ENCODE measurements at places on chromosomes 6 and 20.
A peak's percentile ranks its signal among the peaks of the same experiment; 100 is the strongest.

GRCh38 chr6:142325111-142325510 lies 23.3 kb downstream of the ADGRG6 start:
- DNase-seq: no peak

DNA sequence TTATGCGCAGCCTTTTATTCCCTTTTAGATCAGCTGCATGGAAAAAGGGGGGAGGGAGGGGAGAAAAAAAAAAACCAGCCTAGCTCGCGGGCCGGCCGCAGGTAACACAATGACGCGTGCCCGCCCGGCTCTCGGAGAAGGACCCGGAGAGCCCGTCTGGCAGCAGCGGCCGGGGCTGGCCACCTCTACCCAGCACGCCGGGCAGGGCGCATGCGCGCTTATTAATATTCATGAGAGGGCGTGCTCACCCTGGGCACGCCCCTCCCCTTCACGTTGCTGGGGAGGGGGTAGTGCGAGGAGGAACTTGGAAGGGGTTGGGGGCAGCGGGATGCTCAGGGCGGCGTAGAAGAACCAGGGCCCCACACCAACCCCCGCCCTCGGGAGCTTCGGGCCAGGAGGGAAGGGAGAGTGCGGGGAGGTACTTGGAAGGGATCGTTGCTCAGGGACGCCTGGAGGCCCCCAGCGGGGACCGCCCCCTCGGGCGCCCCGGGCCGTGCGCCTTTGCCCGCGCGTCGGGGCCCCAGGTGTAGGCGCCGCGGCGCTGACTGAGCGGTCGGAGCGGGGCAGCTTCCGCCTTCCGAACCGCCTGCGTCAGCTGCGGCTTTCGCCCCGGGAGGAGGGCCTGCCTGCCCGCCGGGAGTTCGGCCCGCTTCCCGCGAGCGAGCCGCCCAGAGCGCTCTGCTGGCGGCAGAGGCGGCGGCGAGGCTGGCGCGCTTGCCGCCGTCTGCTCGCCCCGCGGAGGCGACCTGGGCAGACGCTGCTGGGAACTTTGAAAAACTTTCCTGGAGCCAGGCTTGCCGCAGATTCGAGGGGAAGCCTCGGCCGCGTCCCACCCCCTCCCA lies at the start of gene JAG1:
Gene JAG1 (minus strand): TSS at position 158 of the 842 bp plus-strand sequence. CDS start 469 bp downstream, outside the sequence.
- DNase-seq: peak; percentile 78

DNA sequence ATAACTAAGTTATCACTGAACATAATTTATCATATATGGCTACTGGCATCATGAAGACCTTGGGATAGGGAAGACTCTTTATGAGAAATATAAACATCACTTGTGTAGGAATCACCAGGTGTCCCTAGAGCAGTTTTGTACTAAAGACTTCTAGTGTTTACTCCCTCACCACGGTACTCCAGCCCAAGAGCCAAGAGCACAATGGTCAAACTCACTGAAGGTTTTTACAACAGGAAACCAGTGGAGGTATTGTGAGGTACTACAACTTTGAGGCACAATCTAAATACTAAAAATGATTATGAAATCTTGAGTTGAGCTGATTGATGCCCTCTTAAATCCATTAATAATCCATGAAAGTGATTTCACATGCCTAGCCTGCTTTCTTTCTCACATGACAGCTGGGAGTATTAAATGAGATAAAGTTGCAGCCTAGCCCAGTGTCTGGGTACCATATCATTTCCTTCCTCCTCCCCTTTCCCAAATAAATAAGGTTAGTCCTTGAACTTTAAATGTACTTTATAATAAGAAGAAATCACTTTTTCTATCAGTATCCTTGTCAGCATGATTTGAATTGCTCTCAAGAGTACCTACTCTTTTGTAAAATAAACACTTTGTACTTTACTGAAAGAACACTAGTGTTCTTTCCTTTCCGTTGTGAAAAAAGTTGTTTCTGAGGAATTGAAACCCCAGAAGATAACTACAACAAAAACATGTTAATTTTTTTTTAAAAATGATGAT lies 26.5 kb downstream of the GLO1 start:
- no peak for DNase-seq

GRCh38 chr6:161104966-161105365 lies 113.4 kb downstream of the MAP3K4 start:
- DNase-seq: no peak

DNA sequence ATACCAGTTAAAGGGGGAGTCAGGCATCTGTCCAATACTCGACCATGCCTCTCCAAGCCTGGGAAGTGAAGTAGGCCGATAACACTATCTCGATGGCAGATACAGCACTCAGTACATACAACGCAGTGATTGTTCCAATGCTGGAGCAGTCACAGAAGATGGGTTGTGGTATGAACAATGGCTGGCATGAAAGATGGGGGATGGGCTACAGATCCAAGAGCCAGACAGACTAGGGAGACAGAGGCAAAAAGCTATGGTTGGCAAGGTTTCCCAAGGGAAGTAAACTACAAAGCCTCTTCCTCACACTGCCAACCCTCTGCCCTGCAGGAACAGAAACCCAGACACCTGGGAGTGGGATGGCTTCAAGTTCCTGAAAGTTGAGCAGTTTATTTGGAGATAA lies 19.2 kb downstream of the FKBP1A start:
- no peak for DNase-seq

DNA sequence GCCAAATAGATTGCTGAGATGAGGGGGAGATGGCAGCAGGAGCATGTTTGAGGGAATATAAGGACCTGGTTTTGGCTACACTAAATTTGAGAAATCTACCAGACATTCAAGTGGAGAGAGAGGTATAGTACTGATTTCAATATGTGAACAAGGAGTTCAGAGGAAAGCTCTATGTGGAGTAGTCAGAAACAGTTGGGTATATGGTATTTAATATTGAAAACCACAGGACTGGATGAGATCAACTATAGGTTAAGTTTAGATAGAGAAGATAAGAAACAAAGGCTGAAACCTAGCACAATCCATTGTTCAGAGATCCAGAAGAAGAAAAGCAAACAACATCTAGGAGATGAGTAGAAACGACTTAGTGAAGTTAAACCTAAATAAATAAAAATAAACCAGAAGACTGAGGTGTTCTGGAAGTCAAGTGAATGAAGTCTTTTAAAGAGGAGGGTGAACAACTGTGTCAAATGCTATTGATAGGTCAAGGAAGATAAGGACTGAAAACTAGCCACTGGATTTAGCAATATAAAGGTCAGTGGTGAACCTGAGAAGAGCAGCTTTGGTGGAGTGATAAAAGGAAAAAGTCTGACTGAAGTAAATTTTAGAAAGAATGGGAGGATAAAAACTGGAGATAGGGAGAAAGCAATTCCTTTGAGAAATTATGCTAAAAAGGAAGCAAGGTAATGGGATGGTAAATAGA lies 121.2 kb upstream of the RUNX2 start:
- no peak for DNase-seq

DNA sequence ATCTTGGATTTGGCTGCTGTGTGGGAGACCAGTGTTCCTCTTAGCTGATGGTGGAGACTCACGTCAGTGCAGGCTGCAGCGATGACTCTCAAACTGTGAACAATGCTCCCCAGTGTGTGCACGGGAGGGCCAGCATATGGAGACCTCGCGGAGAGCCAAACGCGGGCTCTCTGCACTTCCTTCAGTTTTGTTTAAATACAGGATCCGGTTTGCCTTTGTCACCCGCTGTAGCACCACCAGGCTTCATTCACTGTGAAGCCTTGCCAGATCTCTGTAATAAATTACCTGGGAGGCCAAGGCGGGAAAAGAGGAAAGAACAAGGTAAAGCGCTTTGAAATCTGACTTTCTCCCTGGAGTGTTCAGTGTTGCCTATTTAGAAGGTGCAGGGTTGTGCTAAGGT lies 30.7 kb upstream of the TMEM14A start:
- DNase-seq: no peak

GRCh38 chr6:11126876-11127275 lies 15.4 kb upstream of the ERVFRD-1 start:
- DNase-seq: no peak

- no peak for DNase-seq
Observed at GRCh38 chr20:58889798-58890517, 37.4 kb downstream of the GNAS start.

- DNase-seq: peak; percentile 35
Observed at GRCh38 chr6:35258858-35259193, 709 bp upstream of the ZNF76 start.

DNA sequence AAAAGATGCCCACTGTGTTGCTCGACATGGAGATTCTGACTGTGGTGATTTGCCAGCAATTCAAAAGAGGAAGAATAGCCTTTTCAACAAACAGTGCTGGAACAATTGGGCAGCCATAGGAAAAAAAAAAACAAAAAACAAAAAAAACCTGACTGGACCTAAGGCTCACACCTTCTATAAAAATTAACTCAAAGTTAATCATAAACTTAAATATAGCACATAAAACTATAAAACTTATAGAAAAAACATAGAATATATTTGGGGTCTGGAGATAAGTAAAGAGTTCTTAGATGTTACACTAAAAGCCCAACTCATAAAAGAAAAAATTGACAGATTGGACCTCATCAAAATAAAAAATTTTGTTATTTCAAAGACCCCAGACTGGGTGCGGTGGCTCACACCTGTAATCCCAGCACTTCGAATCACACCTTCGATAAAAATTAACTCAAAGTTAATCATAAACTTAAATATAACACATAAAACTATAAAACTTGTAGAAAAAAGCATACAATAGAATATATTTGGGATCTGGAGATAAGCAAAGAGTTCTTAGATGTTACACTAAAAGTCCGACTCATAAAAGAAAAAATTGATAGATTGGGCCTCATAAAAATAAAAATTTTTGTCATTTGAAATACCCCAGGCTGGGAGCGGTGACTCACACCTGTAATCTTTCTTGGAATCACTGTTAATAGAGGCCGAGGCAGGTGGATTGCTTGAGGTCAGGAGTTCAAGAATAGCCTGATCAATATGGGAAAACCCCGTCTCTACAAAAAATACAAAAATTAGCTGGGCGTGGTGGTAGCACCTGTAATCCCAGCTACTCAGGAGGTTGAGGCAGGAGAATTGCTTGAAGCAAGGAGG lies 115.6 kb upstream of the FAM83B start:
- no peak for DNase-seq

DNA sequence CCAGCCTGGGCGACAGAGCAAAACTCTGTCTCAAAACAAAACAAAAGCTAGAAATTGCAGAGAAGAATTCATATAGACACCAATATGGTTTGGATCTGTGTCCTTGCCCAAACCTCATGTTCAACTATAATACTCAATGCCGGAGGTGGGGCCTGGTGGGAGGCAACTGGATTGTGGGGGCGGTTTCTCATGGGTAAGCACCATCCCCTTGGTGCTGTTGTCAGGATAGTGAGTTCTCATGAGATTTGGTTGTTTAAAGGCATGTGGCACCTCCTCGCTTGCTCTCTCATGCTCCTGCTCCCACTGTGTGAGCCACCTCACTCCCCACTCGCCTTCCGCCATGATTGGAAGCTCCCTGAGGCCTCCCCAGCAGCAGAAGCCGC lies 15.2 kb downstream of the NINL start:
- no peak for DNase-seq

DNA sequence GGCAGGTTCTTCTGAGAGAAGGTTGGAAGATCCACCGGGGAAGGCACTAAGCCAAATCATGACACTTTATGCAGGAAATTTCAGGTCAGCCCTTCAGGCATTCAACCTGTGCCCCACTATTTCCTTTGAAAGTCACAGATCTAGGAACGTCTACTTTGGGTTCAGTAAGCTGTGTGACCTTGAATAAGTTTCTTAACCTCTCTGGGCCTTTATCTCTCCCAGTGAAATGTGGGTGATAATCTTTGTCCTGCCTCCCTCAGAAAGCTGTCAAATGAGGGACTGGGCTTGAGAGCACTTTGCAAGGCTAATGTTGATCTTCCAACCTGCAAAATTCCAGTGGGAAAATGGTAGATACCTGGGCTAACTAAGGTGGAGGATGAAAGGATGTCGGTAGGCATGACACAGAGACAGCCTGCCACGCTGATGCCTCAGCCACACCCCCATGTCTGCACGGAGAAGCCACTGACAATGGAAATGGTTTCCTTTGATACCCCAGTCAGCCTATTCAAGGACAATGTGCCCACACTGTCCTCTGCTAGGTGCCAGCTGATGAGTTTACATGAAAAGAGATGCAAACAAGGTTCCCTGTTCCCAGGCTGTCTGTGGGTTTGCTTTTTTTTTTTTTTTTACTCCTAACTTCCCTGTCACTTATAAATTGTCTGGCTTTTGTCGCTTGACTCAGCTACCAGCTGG lies 9.3 kb downstream of the BNIP5 start:
- no peak for DNase-seq

DNA sequence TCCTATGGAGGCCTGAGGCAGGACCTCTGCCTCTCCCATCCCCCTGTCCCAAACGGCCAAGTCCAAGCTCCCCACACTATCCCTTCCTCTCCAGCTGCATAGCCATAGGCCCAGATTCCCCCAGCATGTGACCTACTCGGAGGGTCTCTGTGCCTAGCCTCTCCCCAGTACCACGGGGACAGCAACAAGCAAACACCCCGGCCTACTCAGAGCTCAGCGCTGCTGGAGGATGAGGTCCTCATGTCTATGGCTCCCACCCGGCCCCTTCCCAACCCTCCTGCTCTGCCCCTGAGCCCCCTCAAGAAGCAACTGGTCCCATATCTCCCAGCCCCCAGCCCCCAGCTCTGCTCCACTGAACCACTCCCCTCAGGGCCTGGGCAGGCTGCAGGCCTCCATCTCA lies 24.2 kb downstream of the RNASET2 start:
- no peak for DNase-seq

DNA sequence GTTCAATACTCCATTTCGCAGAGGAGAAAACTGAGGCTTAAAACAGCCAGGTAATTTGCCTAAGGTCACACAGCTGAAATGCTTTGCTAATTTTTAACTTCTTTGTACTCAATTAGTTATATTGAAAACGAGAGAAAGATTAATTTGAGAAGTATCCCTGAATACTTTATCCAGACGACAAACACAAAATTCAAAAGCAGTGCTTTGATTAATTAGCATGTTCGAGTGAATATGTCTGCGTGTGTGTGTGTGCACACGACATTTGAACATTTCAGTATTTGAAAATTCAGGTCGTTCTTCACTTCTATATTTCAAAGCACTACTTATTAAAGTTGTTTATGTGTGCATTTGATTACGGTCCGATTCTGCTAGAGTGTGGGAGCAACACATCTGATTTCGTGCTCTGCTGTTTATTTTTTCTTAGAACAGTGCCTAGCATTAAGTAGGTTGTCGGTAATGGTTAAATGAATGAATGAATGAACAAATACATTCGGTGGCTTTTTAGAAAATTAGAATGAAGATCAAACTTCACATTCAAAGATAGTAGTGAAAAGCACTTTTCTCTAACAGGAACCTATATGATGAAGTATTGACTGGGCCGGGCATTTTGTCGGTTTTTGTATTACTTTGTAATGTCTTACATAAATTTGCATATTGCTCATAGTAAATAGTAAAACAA lies 36.9 kb upstream of the SYNCRIP start:
- no peak for DNase-seq

- no peak for DNase-seq
Observed at GRCh38 chr20:50859161-50859560, 64.3 kb downstream of the BCAS4 start.

- DNase-seq: no peak
Observed at GRCh38 chr6:119234457-119234856, 115.1 kb downstream of the MAN1A1 start.

Data from bone marrow (tissue), 2 donors.